ENCODE measurements at places on chromosomes 12 and 14.

- DNase-seq: no peak
Observed at GRCh38 chr12:44972746-44973421, 78.0 kb downstream of the DBX2 start.

DNA sequence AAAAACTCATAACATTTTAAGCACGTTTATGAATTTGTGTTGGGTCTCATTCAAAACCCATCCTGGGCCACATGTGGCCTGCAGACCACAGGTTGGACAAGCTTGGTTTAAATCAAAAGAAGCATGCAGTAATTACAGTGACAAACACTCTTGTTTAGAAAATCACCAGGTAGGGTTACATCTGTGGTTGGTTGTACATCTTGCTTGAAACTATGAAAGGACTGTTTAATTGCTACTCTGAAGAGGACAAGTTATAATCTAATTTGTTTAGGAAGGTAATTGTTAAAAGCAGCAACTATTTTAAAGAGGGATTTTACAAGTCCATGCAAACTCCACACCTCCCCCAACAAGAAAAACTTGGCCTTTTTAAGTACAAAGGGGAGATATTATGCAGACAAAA, 4.0 kb downstream of the TRIP11 start:
- DNase-seq: no peak

DNA sequence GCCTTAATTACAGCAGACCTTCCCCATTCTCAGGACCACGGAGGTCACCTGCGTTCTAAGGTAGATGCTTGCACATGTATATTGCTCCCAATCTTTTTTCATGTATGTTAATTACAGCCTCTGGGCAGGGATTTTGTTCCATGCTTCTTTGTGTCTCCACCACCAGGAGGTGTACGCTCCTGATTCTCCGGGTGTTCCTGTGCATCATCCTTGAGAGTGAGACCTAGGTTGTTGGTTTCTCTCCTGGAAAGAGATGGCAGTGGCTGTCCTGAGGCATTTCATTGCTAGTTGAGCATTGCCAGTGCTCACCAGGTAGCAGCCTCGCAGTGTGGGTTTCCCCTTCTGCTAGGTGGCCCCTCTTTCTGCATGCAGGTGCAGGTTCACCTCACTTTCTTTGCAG, 52.8 kb downstream of the KCNK13 start:
- no peak for DNase-seq

DNA sequence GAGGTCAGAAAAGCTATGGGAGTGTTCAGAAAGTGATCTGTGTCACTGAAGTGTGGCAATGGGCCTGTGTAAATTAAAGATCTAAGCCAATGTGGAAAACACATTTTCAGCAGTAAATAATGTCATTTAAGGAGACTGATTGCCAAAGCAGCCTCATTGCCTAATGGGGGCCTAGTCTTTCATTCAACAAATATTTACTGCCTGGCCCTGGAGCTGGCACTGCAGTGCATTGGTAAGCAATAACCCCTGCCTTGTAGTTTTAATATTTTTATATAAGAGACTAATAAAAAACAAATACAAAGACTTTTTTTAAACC, 326.6 kb downstream of the BTG1 start:
- DNase-seq: no peak

GRCh38 chr12:95740751-95741150, 49.8 kb downstream of the NTN4 start:
- no peak for DNase-seq

- DNase-seq: no peak
Observed at GRCh38 chr12:78697817-78698415, 166.7 kb upstream of the SYT1 start.

DNA sequence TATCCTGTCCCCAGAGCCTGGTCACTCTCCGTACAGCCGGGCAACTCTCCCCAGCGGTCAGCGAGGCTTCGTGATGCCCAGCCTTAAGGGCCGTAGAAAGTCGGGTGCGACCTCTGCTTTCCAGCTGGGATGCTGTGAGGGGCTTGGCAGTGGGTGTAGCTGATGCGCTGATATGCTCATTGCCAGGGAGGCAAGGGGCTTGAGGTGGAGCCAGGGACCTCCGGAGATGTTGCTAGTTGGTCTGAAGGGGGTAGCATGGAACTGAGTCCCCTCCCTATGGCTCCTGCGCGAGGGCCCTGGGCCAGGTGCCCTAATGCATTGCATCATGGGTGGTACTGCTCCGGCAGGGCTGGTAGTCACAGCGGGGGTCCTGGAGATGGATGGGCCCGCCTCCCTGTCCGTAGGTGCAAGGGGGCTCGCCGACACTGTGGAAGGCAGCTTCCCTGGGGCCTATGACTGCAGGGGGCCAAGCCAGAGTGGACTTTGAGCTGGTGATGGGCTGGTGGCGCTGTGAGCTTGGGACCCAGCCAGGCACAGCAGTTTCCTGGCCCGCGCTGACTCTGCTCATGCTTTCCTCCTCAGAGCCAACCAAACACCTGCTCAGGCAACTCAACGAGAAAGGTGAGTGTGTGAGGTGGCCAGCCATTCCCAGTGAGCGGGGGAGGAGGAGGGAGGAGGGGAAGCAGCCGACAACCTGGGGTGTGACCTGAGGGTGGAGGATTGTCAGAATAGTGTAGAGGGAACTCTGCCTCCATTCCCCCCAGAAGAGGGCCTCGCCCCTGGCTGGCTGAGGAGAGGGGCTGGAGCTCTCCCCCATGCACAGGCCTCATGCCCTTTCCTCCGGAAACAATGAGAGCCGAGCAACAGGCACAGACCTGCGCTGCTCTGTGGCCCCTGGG, 32.3 kb downstream of the PLEKHG3 start:
- DNase-seq: no peak

DNA sequence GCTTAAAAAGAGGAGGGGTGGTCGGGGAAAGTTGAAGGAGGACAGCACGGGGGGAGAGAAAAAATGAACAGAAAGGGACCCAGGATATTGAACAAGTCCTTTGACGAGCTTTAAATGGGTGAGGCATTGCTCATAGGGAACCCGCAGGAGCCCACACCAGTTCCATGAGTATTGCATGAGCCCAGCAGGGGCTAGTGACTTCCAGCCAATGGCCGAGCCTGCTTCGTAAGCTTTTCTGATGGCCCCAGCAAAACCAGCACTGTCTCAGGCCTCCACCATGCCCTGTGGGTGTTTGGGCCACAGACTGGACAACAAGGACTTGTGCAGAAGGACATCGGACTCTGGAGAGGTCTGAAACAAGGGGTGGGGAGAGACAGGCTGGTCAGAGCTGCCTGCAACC, 109.5 kb downstream of the ZFP36L1 start:
- no peak for DNase-seq

DNA sequence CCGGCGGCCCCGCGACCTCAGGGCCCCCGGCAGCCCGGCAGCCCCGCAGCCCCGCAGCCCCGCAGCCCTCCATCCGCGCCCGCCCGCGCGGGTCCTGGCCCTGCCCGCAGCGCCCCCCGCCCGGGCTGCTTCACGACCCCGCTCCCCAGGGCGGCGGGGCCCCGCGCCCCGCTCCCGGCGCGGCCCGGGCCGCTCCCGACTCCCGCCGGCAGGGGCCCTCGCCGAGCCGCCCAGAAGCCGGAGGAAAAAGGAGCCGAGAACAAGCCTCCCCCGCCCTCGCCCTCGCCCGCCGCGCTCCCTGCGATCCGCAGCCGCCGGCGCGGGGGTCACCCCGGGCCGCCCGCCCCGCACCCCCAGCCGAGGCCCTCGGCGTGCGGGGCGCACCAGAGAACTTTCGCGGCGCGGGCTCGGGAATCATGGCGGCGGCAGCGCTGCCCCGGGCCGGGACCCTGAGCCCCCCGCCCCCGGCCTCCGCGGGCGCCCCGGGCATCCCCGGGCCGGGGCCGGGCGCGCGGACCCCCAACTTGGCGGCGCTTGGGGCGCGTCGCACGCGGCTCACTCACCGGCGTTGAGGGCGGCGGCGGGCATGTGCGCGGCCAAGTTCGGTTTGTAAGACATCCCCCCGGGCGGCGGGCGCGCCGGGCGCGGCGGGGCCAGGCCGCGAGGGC, 521 bp downstream of the CDK2AP1 start:
- peak; percentile 42 for DNase-seq

GRCh38 chr14:54528973-54529372, 19.3 kb downstream of the CGRRF1 start:
- DNase-seq: no peak

GRCh38 chr12:92859650-92860386, 69.3 kb downstream of the EEA1 start:
- no peak for DNase-seq

- DNase-seq: no peak
Observed at GRCh38 chr12:2318286-2318685, 265.5 kb downstream of the CACNA1C start.

DNA sequence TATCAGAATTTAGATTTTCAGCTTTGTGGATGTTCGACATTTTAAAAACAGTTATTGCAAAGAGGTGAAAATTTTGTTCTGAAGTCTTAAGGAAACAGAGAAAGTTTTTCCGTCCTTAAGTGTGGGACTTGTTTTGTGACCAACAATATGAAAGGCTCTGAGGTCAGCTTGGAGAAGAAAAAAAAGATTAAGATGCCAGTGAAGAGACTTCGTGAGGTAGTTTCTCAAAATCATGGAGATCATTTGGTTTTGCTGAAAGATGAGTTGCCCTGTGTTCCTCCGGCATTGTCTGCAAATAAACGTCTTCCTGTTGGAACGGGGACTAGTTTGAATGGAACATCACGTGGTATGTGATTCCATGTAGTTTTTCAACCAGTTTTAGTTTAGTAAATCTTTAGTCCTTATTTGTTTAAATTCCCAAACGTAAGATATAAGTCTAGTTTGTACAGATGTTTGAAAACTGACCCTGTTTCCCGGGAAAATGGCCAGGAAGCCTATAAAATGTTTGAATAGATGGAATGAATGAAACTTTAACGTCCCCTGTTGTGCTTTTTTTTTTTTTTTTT, 682 bp downstream of the KIAA0586 start:
- no peak for DNase-seq

DNA sequence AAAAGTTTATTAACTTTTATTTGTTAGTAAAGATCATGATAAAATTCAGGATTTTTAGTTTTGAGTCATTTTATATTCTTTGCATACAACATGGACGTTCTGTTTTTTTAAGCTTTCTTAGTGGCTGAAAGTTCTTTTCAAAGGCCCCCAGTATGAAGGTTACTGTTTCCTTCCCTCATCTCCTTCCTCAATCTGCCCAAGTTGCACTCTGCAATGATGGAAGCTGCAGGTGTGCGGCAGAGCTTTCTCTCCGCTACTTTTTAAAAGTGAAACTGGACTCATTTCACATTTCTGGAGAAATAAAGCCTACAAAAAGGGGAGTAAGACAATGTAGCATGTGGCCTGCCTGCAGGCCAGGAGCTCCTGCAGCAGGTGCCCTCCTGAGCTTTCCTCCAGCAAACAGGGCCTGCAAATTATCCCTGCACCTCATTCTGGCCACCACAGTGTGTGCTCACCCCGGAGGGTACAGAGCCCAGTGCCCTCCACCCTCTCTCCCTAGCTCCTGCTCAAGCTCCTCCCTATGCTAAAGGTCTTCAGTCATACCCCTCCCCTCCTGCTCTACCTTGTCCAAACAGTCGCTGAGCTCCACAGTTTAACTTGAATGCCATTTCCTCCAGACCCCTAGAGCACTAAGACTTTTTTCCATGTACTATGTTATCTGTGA, 78.9 kb downstream of the SETD3 start:
- no peak for DNase-seq

- no peak for DNase-seq
Observed at GRCh38 chr12:117875744-117876435, 92.9 kb downstream of the KSR2 start.

DNA sequence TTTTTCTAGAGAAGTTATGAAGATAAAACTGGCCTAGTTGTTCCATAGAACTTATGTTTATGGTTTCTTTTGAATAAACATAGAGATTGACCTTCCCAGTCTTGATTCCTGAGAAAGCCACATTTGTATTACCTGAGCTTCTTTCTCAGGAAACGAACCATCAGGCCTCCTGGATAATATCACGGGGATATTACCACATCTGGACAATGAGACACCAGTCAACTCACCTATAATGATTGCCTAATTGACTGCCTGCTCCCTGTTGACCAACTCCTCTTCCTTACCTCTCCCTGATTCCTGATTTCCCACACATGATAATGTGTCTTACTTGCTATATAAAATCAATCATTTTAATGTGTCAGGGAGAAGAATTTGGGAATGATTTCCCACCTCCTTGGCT, 822.7 kb downstream of the LRFN5 start:
- DNase-seq: no peak

DNA sequence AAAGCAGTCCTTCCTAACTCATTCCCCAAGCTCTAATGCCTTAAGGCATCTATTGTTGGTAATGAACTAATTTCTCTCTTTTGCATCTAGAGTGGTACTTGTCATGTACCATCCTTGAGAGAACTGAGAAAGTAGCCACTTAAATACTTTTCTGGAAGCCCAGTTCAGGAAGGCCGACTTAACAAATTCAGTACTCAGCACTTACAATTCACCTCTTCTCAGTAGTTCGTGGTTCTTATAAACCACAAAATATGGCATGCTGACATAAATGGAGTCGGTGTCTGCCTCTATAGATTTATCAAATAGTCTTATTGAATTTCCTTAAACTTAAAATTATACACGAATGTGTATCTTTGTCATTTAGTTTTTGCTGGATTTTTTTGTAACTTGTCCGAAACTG, 9.4 kb upstream of the COCH start:
- no peak for DNase-seq

- DNase-seq: no peak
Observed at GRCh38 chr12:75564852-75565251, 53.4 kb upstream of the KRR1 start.

DNA sequence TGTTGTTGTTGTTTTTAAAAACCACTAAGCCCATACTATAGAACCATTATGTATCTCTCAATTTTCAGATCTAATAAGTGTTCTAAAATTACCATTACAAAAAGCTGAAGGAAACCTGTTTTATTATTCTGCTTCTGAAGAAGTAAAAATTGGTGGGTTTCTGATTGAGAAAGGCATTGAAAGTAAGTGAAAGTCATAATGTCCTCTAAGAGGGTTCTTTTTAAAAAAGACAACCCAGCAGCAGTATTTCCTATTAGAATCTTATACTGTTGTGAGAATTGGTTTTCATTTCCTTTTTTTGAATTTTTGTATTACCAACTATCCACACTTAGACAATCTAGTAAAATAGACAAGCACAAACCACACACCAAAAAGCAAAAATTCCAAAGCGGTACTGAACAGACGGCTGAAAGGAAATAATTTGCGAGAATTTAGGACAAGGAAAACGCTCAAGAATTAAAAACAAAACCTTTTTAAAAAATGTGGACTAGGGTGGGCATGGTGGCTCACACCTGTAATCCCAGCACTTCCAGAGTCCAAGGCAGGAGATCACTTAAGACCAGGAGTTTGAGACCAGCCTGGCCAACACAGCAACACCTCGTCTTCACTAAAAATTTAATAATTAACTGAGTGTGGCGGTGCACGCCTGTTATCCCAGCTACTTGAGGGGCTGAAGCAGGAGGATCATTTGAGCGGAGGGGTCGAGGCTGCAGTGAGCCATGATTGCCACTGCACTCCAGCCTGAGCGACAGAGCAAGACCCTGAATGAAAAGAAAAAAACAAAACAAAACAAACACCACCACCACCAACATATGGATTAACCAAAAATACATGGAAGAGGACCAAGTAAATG, 66.7 kb upstream of the AP4S1 start:
- DNase-seq: no peak

GRCh38 chr14:38696925-38697324, 406.1 kb downstream of the SEC23A start:
- no peak for DNase-seq

Measured in stimulated activated CD8-positive, alpha-beta memory T cell treated with anti-CD3 and anti-CD28 coated beads, Interleukin-15, amount 100 ng/mL, for 4 hours (primary cell).